ENCODE measurements at places on chromosomes 7 and 10.

DNA sequence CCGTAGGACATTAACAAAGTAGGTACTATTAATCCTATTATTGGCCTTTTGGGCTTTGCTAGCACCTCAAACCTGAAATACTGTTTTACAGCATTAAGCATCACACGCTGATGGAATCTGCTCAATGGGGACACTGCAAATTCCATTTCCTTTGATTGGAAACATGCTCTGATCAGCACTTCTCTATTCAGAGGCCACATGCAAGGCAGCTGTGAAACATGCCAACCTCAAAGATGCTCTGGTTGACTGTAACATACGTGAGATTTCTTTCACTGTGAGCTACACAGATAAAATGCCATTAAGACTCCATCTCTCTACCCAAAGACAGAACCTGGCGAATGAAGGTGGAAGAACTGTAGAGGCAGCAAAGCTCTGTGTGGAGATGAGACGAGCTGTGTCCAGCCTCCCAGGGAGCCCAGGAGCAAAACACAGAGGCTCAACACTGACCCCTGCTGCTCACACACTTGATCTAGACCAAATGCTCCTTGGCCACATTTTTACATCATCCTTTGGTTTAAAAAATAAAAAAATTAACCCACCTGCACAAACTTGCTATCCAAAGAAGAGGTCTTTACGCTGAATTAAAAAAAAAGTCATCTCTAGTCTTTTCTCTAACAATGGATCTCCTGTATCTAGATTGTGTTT, 8.0 kb downstream of the RSU1 start:
- DNase-seq, result no peak

DNA sequence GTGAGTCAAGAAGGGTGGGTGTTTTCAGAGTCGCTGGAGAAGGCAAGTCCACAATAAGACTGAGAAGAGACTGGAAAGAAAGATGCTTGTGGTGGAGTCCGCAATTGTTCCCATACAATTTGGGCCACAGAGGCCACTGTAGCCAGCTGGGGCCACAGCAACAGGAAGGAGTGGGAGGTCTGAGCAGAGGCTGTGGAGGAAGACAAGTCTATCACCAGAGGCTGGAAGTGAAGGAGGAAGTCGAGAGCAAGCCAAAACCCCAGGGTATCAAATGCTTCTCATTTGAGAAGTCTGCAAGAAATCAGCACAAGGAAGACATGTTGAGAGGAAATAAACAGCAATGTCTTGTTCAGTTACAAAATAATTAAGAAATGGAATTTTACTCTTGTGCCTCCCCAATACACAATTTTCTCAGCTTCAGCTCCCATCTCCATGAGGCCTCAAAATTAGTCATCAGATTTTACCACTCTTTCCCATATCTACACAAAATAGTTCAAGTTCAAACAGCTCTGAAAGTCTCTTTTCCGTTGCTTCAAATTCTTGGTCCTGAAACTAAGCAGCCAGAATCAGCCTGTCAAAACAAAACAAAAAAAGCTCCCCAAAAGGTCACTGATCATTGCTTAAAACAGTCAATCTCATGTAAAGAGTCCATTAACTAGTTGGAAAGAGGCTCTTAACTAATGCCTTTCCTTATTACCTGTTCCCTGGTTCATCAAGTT, 31.6 kb downstream of the SLC16A12 start:
- no peak for DNase-seq

- no peak for DNase-seq
Measured at GRCh38 chr7:125606671-125607070, 677.0 kb upstream of the POT1 start.

DNA sequence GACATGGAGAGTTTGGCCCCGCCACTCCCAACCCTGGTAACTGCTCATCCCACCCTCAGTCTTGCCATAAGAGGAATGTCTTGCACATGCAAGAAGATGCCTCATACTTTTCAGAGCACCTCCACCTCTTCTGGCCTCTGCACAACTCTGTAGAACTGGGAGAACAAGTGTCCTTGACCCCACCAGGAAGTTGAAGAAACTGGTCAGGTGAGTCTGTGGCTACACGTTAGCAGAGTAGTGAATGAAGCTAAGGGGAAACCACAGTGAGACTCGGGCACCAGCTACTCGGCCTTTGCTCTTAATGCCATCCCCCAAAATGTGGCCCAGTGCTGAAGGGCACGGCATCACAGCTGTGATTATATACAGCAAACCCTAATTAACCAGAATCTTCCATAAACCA, 110.1 kb downstream of the ARID5B start:
- no peak for DNase-seq

GRCh38 chr7:140684066-140684950, 11.6 kb downstream of the ADCK2 start:
- DNase-seq, result no peak

DNA sequence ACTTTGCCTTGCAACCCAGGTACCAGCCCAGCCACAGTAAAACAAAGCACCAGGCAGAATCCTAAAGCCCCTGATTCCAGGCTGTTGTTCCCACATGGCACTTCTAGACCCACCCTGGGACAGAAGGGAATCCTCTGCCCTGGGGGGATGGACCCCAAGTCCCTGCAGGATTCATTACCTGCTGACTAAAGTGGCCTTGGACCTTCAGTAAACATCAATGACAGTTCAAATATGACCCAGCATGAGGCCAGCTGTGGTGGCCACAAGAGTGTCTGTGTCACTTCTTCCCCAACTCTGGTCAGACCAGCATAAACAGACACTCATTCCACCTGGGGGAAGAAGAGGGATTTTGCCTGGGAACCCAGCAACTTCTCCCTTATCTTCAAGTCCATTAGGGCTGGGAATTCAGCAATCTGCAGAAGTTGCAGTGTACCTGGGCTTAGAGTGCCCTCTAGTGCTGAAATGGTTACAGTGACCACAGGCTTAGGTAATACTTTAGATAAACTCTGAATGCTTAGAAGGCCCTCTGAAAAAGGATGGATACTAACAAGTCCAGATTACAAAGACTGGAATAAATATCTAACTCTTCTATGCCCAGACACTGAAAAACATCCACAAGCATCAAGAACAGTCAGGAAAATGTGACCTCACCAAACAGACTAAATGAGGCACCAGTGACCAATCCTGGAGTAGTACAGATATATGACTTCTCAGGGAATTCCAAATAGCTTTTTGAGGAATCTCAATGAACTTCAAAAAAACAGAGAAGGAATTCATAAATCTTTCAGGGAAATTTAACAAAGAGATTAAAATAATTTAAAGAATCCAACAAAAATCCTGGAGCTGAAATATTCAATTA, 108.5 kb upstream of the TMEM168 start:
- peak; percentile 26 for DNase-seq

- DNase-seq, result no peak
Measured at GRCh38 chr7:96320442-96320841, 1.5 kb downstream of the SLC25A13 start.

GRCh38 chr10:74916283-74916682, 89.9 kb downstream of the KAT6B start:
- no peak for DNase-seq

GRCh38 chr7:16129431-16130110, 291.8 kb downstream of the CRPPA start:
- peak; percentile 15 for DNase-seq

DNA sequence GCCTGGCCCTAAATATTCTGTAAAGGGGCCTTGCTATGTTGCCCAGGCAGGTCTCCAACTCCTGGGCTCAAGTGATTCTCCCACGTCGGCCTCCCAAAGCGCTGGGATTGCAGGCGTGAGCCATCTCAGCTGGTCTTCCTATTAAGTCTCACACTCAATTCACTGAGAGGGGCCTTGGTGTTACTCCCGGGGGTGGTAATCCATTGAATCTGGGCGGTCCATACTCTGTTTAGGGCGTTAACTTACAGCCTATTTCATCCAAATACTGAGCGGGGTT, 665 bp upstream of the SRRT start:
- DNase-seq, result no peak

GRCh38 chr10:10310498-10310897, 707.2 kb upstream of the CELF2 start:
- DNase-seq, result no peak

- DNase-seq, result peak; percentile 57
Measured at GRCh38 chr7:120856621-120857352, 1.2 kb downstream of the TSPAN12 start.

DNA sequence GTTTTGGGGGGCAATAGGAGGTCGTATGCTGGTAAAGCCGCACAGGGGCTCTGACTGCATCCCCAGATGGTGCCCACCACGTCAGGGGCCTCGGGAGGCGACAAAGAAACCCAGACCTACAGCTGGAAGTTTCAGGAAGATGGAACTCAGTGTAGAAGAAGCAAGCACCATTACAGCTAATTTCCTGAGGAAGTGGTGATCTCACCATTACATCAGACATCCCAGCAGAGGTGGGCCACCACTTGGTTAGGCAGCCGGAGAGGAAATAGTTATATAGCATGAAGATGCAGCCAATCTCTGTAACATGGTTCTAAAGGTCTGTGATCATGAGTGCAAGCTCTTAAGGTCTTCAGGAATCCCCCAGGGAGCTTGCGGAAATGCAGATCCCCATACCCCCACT, 127.3 kb upstream of the PCBD1 start:
- no peak for DNase-seq

- DNase-seq, result no peak
Measured at GRCh38 chr7:72444026-72444776, 32.1 kb upstream of the CALN1 start.

DNA sequence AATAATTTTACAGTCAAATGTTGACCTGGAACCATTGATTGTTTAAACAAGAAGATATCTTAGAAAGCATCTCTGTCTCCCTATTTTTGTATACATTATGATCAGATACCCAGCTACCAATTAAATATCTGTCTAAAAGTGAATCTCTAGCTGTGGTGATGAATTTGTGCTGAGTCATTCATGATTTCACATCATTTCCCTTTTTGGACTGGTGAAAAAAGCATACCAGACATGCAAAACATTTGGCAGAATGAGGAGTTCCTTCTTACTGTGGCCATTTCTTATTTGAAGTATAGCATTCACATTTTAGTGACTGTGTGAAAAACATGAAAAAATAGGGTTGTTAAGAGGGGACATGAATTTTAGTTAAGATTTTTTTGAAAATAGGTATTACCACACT, 98.0 kb upstream of the GATA3 start:
- DNase-seq, result no peak

GRCh38 chr10:6061056-6061455, 1.1 kb downstream of the IL2RA start:
- DNase-seq, result no peak

DNA sequence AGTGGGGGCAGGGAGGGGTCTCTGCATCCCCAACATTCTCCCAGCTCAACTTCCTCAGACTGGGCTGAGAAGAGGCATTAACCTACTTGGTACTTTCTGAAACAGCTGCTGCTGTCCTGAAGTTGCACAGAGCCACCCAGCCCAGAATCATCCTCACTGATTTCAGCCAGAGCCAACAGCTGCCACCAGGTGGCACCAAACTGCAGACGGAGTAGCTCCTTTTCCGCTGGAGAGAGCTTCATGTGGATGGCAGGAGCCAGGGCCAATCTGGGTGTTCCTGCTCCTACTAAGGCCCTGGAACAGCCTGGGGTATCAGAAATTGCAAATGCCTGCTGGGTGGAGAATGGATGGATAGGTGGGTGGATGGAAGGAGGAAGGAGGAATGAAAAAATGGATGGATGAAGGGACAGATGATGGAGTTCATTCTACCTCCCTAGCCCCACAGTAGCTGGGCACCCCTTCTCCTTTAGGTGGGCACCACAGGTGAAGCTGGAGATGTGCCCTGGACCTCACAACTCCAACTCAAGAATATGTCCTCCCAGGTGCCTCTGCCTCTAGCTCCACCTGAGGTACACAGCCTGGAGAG, 11.8 kb upstream of the DRGX start:
- no peak for DNase-seq

- no peak for DNase-seq
Measured at GRCh38 chr10:72472306-72472705, 117.6 kb upstream of the DNAJB12 start.

- no peak for DNase-seq
Measured at GRCh38 chr10:70481831-70482530, 3.4 kb downstream of the PALD1 start.

DNA sequence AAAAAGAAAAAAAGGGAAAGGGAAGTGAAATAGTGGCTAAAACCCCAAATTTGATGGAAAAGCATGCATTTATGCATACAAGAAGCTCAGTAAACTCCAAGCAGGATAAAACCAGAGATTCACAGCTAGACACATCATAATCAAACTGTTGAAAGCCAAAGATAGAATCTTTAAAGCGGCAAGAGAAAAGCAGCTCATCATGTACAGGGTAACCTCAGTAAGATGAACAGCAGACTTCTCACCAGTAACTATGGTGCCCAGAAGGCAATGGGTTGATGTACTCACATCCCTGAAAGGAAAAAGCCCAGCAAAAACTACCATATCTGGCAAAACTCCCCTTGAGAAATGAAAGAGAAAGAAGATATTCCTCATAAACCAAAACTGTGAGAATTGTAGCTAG, 60.4 kb downstream of the TPST1 start:
- peak; percentile 22 for DNase-seq

- no peak for DNase-seq
Measured at GRCh38 chr7:117323305-117323850, 520 bp upstream of the WNT2 start.

- DNase-seq, result no peak
Measured at GRCh38 chr7:105705427-105705826, 124.1 kb upstream of the EFCAB10 start.

Data from DMS 273 treated with DMSO at 0.1 percent for 48 hours (cell line).